ENCODE measurements at places on chromosomes 3 and 15. TPM values are rescaled to one million over a fixed set of nuclear protein-coding genes. Genes with fewer than 3 reads are reported as not detected.

SAXO2 gene
- 2.6 TPM for total RNA-seq

- DNase-seq: no peak
Observed at GRCh38 chr3:118262800-118263402, 771.7 kb downstream of the IGSF11 start.

- no peak for DNase-seq
Observed at GRCh38 chr3:71057526-71057894, 526.0 kb downstream of the FOXP1 start.

- no peak for DNase-seq
Observed at GRCh38 chr3:73656241-73656890, 31.6 kb upstream of the PDZRN3 start.

GRCh38 chr3:4826237-4827100 lies 152.8 kb upstream of the BHLHE40 start:
- DNase-seq: peak; percentile 76

- DNase-seq: no peak
Observed at GRCh38 chr15:45799508-45799907, 164.7 kb downstream of the SQOR start.

- no peak for DNase-seq
Observed at GRCh38 chr15:86572368-86572841, 492.7 kb downstream of the AGBL1 start.
